LHCN-M2 (cell line): ENCODE measurements at places on chromosomes 11 and 22. TPM values are rescaled to one million over a fixed set of nuclear protein-coding genes. Genes with fewer than 3 reads are reported as not detected.

- DNase-seq, result peak; percentile 30
Measured at GRCh38 chr11:111162305-111162704, 83.2 kb upstream of the POU2AF2 start.

The SYNGR1 gene
- 0.45 and 4.0 TPM in 2 replicates for total RNA-seq

DNA sequence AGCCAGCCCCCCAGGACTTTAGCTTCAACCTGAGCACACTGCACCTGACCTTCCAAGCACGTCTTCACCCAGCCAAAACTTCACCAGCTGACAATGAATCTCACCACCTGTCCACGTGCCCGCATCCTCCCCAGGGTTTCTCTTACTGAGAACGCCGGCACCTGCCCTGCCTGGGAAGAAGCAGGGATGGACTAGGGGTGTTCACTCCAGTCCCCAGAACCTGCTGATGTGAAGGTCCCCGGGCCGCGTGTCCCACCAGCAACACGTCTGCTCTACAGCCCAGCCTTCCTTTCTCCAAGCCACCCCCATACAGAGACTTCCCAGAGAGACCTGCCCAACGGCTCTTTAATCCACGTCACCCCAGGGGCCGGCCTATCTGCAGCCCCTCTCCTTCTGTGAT, 12.8 kb downstream of the CPT1A start:
- no peak for DNase-seq

DNA sequence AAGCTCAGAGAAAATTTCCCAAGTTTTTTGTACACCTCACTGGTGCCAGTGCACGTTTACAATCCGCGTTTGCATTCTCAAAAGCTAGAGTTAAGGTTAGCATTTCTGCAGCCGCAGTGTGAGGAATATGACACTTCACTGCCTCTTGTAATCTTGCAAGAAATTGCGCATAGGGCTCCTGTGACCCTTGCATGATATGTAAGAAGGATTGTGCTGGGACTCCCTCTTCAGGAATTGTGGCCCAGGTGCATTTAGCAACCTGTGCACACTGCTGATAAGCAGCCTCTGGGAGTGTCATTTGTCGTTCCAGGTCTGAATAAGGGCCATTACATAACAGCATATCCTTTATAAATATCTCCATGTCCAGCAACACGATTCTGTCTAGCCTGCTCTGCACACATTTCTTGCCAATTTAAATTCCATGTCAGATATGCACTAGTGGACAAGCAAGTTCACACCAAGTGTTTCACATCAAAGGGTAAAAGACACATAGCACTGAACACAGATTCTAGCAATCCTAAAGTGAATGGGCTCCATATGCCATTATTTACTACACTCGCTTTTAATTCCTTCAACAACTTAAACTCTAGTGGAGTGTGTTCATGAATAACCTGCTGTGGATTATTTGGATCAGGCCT, 69.2 kb upstream of the INCENP start:
- peak; percentile 53 for DNase-seq

GRCh38 chr11:33268945-33269540, 11.9 kb downstream of the HIPK3 start:
- DNase-seq, result no peak

DNA sequence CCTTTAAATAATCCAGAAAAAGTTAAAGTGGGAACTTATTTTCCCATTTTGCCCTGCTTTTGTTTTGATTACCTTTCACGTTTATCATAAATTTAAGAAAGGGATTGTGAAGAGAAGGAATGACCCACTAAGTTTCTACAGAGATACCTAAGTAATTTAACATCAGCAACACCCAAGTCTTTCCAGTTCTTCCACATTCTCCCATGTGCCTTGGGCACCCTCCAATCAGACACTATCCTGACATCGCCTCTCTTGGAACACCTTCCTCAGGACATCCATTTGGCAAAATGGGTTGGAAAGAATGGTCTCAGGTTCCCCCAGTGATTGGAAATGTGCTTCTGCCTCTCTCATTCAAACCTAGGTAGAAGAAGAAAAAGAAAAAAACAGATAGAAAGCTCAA, 6.3 kb downstream of the BBOX1 start:
- DNase-seq, result no peak

- DNase-seq, result no peak
Measured at GRCh38 chr11:77471558-77472193, 2.2 kb downstream of the PAK1 start.

The MMP11 gene
- 5.5 and 7.1 TPM in 2 replicates for total RNA-seq
